ENCODE measurements at places on chromosomes 1 and 21. TPM values are rescaled to one million over a fixed set of nuclear protein-coding genes. Genes with fewer than 3 reads are reported as not detected.

- peak; percentile 40 for DNase-seq
- H3K27ac ChIP-seq, result no peak overlapping the region
- no peak overlapping the region for H3K4me3 ChIP-seq
- no peaks in the 10 kb centered on the region for H3K4me1 ChIP-seq
- no peaks in the 10 kb centered on the region for H3K27me3 ChIP-seq
These were observed 34.6 kb downstream of the TMEM63A start for GRCh38 chr1:225847610-225848009.

DNA sequence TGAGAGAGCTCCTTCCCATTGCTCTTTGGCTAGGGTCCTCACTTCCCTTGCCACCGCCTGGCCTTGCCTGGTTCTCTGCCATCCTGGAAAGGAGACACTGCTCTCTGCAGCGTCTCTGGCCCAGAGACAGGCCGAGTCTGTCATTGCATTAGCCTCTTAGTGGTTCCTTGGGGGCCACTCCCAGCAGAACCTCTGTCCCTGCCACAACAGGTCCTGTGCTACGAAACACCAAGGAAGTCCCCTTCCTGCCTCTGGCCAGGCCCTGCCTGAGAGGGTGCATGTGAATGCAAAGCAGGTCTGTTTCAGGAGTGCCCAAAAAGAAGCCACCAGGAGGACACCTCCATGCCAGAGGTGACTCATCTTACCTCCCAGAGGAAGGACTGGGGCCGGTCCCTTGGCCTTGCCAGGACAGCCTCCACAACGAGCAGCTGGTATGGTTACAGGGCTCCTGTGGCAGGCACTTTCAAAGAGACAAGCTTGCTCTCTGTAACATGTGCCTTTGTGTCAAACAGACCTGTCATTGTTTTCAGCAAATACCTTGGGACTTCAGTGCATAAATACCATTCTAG lies 59.6 kb downstream of the VPS26C start:
- peaks cover 26% of the 10 kb centered on the region for H3K4me1 ChIP-seq
- peaks cover 3% of the 10 kb centered on the region for H3K36me3 ChIP-seq
- no peak overlapping the region for H3K4me3 ChIP-seq
- H3K27me3 ChIP-seq, result no peaks in the 10 kb centered on the region
- peak; percentile 82 for DNase-seq
- peak overlapping the region; percentile 85 for H3K27ac ChIP-seq

GRCh38 chr1:164595212-164595611 lies 36.2 kb downstream of the PBX1 start:
- no peak overlapping the region for H3K27ac ChIP-seq
- H3K27me3 ChIP-seq, result no peaks in the 10 kb centered on the region
- no peaks in the 10 kb centered on the region for H3K36me3 ChIP-seq
- DNase-seq, result no peak
- H3K4me3 ChIP-seq, result no peak overlapping the region

- no peak for DNase-seq
- H3K36me3 ChIP-seq, result no peaks in the 10 kb centered on the region
- H3K4me3 ChIP-seq, result no peak overlapping the region
- no peaks in the 10 kb centered on the region for H3K4me1 ChIP-seq
- no peaks in the 10 kb centered on the region for H3K27me3 ChIP-seq
- no peak overlapping the region for H3K27ac ChIP-seq
These were observed 126.5 kb downstream of the CAPN8 start for GRCh38 chr1:223538981-223539380.

- no peaks in the 10 kb centered on the region for H3K36me3 ChIP-seq
- peak overlapping the region; percentile 33 for H3K27ac ChIP-seq
- H3K4me3 ChIP-seq, result no peak overlapping the region
- no peaks in the 10 kb centered on the region for H3K27me3 ChIP-seq
- peaks cover 19% of the 10 kb centered on the region for H3K4me1 ChIP-seq
These were observed 48.9 kb downstream of the INKA2 start for GRCh38 chr1:111690306-111690617.

- no peak overlapping the region for H3K4me3 ChIP-seq
- H3K4me1 ChIP-seq, result no peaks in the 10 kb centered on the region
- DNase-seq, result no peak
- no peak overlapping the region for H3K27ac ChIP-seq
- no peaks in the 10 kb centered on the region for H3K27me3 ChIP-seq
- no peaks in the 10 kb centered on the region for H3K36me3 ChIP-seq
These were observed 42.5 kb upstream of the C1orf174 start for GRCh38 chr1:3942416-3943122.

- H3K4me1 ChIP-seq, result no peaks in the 10 kb centered on the region
- no peak overlapping the region for H3K27ac ChIP-seq
- no peak for DNase-seq
- no peaks in the 10 kb centered on the region for H3K27me3 ChIP-seq
- H3K4me3 ChIP-seq, result no peak overlapping the region
These were observed 88.1 kb upstream of the HNRNPU start for GRCh38 chr1:244952280-244952933.

DNA sequence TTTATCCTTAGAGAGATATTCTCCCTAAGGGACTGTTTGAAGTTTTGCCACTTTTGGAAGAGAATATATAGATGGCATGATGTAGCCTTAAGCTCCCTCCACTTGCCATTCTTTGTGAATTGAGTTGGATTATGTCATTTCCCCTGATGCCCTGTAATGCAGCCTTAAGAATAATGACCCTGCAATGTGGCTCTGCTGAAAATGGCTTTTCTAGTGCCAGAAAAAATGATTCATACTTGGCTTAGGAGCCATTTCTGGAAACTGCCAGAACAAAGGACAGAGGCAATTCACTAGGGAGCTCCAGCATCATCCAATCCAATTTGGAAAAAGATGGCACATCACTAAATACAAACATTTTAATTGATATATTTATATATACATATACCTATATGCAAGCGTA lies 265.3 kb downstream of the SPATA17 start:
- H3K27me3 ChIP-seq, result no peaks in the 10 kb centered on the region
- no peak for DNase-seq
- no peaks in the 10 kb centered on the region for H3K36me3 ChIP-seq
- H3K4me3 ChIP-seq, result no peak overlapping the region
- H3K4me1 ChIP-seq, result no peaks in the 10 kb centered on the region

DNA sequence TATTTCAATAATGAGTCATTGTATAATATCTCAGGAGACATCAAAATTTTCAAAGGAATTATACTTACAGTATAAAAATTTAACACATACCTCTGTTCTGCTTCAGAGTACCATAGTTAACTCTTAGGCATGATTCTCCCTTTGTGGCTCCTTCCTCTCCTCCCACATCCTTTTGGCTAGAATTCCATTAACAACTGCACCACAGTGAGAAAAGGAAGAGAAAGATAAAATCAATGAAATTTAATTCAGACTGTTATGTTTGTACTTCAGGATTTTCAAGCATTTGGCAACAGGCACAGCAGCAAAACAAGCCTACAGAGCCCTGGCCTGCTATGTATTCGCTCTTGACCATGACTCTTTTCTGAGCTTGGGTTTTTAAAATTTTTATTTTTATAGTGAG lies 57.2 kb upstream of the SGIP1 start:
- no peaks in the 10 kb centered on the region for H3K36me3 ChIP-seq
- H3K4me1 ChIP-seq, result no peaks in the 10 kb centered on the region
- no peak overlapping the region for H3K4me3 ChIP-seq
- H3K27me3 ChIP-seq, result no peaks in the 10 kb centered on the region
- no peak for DNase-seq
- H3K27ac ChIP-seq, result no peak overlapping the region

Gene ATP1A4
- total RNA-seq, result not detected

Gene EPHA10
- total RNA-seq, result 0.54 TPM

Gene HSD3B1
- total RNA-seq, result not detected

Gene TDRD5
- 0.81 TPM for total RNA-seq

Gene RBP7
- 39.8 TPM for total RNA-seq

Gene UQCRHL
- 1.3 TPM for total RNA-seq

Gene DCDC2B
- not detected for total RNA-seq

Gene CLDN17
- total RNA-seq, result not detected
